NCI-H748 treated with DMSO at 0.1 percent for 48 hours (cell line): ENCODE measurements at places on chromosomes 5 and 9.

DNA sequence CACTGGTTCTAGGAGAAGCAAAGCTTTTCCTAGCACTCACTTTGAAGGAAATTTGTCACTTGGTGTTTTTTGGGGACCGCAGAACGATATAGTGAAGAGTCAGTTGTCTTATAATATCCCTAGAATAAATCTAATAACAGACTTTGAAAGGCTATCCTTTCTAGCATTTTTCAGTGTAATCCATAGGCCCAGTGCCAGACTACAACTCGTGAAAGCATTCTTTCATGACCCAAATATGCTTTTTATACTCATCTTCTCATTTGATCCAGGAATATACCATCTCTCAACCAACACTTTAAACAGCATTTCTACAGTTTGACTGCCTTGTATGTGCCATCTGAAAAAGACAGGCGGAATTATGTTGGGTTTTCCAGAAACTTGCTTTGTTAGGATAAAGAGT, 104.0 kb downstream of the ERCC6L2 start:
- no peak for DNase-seq

GRCh38 chr9:129759319-129759718, 6.5 kb upstream of the PTGES start:
- no peak for DNase-seq

DNA sequence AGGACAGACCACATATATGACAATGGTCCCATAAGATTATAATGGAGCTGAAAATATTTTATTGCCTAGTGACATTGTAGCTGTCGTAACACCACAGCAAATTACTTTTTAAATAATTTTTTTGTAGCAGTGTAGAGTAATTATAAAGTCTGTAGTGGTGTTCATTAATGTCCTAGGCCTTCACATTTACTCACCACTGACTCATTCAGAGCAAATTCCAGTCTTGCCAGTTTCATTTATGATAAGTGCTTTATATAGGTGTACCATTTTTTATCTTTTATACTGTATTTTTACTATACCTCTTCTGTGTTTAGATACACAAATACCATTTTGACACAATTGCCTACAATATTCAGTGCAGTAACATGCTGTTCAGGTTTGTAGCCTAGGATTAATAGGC, 67.6 kb downstream of the TLE4 start:
- no peak for DNase-seq

DNA sequence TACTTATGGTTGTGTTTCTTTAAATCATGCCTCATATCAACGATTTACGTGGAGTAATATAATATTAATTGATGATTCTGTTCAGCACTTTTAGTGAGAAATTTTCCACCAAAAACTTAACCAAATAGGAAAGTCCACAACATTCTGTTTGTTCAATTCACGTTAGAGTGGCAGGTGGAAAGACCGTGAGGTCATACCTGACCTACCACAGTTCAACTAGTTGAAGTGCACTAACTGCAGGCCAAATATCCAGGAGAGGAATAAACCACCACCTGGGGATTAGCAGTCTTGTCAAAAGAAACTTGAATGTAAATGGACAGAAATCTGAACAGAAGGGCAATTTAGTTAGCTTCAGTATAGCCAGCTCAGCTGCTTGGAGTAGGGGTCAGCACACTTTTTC, 577.7 kb downstream of the KIF4B start:
- DNase-seq = no peak

DNA sequence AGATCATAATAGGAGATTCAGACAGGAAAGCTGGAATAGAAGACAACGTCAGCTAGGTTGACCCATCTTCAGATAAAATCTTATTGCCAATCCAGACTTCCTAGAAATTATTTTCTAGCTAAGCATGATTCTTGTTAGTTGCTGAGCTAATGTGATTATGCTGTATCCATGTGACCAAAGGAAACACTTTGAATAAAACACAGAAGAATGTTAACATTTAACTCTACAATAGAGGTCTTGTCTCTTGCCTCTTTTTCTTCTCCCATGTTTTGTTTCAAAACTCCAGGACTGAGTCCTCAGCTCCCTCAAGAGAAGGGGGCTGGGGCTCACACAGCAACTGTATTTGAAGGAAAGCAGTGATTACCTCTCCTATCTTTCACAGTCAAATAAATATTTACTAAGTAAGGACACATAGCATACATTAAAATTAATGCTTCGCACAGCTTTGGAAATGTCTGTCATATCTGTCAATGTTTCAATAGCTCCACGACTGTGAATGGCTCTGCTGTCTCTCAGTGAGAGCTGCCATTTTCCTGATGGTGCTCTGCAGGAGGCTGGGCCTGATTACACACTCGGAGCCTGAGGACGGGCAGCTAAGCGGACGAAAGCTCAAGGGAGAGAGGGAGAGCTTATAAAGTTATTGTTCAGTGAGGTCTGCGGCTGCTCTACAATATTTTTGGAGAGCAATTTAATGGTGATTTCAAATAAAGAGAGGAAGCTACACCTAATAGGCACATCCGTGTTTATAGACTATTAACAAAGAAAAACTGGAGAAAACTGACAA, 64.8 kb upstream of the ZNF462 start:
- DNase-seq = no peak

- no peak for DNase-seq
Observed at GRCh38 chr9:111016016-111016415, 22.3 kb downstream of the LPAR1 start.

DNA sequence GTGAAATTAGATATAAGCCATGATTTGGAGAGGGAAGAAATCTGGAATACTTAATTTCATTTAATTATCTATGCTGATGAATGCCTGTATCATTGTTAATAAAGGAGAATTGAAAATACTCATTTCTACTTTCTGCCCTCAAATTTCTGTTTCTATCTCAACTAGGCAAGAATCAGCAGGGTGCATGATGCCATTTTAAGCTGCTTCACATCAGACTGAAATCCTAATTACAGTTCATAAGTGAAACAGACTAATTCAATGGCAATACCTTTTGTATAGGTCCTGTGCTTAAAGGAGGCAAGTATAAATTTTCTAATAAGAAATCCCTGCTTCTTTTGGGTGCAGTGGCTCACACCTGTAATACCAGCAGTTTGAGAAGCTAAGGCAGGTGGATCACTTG, 22.3 kb upstream of the TAL2 start:
- DNase-seq = no peak

- DNase-seq = no peak
Observed at GRCh38 chr9:129323376-129323998, 145.4 kb upstream of the IER5L start.

DNA sequence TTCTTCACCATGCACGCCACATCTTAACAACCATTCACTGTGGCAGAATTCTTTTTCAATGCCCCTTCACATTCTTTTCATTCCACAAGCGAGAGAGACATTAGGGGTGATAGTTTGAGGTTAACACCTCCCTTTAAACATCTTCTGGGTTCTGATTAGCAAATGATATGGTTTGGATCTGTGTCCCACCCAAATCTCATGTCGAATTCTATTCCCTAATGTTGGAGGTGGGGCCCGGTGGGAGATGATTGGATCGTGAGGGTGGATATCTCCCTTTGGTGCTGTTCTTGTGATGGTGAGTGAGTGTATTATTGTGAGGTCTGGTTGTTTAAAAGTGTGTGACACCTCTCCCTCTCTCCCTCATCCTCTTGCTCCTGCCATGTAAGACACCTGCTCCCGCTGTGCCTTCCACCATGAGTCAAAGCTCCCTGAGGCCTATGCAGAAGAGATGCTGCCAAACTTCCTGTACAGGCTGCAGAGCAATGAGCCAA, 46.1 kb upstream of the RAI14 start:
- no peak for DNase-seq

DNA sequence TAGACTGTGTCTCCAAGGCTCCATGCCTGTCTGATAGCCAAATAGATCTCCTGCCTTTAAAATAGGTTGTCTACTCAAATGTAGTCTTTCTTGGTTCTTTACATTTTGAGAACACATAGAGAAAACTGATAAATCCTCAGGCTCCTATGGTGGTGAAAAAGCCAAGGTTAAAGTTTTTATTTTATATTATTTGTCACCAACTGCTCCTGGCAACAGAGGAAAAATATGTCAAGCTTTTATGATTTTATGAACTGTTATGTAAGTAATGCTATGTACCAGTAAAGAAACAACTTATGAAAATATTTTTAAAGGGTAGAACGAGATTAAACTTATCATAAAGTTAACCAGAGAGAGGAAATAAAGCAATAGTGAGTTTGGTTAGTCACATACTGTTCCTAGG, 222.8 kb downstream of the NR2F1-AS1 start:
- no peak for DNase-seq

DNA sequence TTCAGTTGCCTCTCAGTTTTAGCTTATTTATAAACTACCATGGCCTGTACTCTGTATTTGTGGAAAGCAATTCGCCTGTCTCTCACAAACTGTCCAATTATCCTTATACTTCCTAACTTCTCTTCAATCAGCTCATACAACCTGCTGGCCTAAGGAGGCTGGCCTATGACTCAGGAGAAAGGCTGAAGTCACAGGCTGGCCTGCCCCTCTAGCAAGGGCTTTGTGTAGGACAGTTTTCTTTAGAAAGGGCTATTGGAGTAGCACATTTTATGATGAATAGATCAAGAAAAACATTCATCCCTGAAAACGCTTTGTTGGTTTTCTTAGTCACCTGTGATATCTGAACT, 988.7 kb upstream of the ARRDC3 start:
- no peak for DNase-seq

DNA sequence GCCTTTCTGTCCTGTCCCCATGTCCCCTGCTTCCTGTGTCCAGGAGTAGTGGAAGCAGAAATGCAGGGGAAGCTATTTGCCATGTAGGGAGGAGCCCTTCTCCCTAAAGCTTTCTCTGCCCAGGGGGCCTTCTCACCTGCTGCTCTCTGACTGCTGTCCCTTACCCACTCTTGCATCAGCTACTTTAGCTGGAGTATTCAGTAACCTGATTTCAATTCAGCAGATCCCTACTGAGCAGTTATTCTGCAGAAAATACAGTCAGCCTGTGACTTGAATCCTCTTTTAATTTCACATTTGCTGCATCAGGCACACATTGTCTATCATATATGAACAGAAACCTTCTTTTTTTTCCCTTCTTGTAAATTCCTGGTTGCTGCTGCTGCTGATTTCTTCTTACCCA, 90.4 kb downstream of the MVB12B start:
- no peak for DNase-seq

- DNase-seq = no peak
Observed at GRCh38 chr5:148974642-148975327, 88.1 kb downstream of the SH3TC2 start.

DNA sequence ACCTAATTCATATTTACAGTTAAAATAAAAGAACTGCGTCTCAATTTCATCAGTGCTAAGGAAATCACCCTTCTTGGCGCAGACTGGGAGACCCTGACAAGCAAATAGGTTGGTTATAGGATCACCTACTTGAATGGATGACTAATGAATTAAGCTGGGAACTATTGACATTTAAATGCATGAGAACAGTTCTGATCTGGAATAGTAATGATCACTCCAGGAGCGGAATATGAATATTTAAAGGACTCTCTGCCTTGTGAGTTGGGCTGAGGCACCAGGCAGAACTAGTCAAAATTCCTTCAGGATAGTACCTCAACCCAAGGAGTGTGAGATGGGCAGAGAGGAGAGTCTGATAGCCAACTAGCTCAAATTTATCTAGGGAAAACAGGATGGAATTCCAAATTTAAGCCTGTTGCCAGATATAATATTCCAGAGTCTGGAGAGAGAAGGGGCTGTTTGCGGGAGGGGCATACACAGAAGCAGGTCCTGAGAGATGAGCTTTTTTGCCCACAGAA, 364.4 kb downstream of the CSNK1G3 start:
- DNase-seq = no peak

DNA sequence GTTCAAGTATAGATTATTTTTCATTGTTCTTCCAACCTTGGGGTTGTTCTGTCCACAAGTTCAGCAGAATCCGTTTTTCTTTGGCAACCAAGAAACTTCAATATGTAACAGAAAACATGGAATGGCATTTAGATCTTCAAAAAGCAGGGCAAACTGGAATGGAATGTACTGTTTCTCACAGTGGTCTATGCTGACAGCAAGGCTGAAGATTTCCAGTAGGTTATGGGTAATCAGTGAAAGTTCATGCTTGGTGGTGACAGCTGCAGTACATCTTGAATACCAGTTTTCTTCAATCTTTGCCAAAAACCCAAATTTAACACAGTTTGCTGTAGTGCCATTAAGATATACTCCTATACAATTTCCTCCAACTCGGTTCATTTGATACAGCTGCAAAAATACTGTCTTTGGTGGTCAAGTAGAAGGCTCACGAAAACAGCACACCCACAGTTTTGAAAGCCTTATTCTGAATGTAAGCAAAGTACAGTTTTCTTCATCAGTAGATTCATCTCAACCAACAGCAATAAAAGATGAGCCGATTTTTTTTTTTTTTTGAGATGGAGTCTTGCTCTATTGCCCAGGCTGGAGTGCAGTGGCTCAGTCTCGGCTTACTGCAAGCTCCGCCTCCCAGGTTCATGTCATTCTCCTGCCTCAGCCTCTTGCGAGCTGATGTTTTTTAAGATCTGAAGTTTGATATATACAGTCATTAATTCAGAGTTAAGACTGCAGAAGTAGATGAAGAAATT, 4.9 kb downstream of the TRIM52 start:
- no peak for DNase-seq

DNA sequence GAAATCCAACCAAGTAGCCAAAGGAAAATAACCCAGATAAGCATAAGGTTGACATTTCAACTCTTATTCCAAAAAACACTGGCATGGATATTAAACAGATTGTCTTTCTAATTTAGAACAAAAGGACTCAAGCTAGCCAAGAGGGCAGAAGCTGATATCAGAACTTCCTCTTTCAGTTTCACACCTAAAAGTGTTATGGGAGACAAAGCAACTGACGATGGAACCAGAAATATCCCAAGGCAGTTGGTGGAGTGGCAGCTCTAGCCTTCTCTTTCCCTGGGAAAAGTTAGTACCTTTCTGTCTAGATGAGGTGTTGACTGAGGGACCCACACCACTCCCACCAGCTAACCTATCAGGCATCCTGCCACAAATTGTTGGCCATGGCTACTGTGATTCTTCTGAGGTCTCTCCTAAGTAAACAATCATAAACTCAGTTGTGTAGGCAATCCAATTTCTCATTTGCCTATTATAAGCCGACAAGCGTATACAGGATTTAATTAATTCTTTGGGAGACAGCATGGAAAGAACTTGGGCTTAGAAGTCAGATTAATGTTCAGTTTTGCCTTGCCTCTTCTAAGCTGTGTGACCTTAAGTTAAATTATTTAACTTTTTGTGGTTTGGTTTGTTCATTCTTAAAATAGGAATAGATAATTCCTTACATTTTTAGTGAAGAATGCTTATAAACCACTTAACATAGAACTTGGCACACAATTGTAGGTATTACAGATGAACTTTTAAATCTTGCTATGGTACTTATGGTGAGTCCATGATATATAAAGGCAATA, 110.9 kb upstream of the ADAMTSL1 start:
- no peak for DNase-seq

- no peak for DNase-seq
Observed at GRCh38 chr5:11814373-11814772, 89.9 kb downstream of the CTNND2 start.

- DNase-seq = no peak
Observed at GRCh38 chr5:675871-676698, 17.1 kb downstream of the TPPP start.

DNA sequence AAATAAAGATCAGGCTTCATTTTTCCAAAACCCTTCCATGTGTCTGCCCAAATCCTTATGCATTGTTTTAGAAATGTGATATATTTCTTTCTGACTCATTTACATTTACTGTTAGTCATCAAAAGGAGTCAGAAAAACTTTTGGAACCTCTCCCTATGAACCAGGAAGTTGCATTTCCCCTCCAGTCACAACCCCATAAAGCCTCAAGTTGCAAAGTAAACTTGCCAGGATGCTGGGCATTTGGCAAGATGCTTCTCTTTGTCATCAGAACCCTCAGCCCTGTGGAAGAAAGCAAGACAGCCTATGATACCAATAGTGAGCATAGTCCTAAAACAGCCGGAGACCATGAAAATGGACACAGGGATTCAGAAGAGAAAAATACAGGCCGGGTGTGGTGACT, 84.2 kb downstream of the MUSK start:
- no peak for DNase-seq
